Activated T-helper 1 cell treated with anti-CD3 and anti-CD28 coated beads, Interleukin-12 subunit alpha, Interleukin-12 subunit beta, Interleukin-2, Interleukin-4 antibody, amounts not matched to agents 30 ng/mL and 10 ng/mL and 1 ng/mL, durations not matched to agents 14 hours and 24 hours and 36 hours (primary cell): ENCODE measurements at places on chromosomes 7 and 10.
A peak's percentile ranks its signal among the peaks of the same experiment; 100 is the strongest.

DNA sequence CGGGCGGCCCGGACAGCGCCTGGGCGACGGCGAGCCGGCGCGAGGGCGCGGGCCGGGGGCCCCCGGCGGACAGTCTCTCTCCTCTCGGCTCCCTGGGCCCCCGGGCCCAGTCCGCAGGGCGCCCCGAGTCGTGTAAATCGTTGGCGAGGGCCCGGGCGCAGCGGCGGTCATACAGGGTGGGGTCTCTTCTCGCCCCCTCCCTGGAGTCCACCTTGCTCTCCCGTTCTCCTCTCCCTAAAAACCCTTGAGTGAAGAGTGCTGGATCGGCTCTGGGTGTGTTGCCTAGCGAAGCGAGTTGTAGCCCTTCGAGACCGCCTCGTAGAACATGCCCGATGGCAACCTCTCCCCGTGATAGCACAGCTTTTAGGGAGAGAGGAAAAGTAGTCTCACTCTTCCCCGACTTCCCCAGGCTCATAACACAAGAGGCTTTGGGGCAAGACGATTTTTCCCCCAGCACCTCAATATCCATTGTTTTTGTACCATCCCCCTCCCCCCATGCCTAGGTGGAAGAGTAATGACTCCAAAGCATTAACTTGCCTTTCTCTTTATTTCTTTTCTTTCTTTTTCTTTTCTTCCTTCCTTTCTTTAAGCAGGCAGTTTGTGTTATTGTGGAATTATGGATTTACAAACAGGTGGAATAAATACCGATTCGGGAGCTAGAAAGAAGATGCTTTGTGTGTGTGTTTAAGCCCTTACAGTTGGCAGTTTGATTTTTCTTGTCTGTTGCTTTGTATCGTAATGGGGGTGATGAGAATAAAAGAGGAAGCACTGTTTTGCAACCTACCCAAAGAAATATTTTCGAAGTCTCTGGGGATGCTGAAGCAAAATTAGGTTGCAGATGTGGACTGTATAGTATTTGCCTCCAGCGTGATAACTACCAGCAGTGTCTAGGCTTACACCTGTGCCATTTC lies 822 bp downstream of the SHOC2 start:
- DNase-seq, result peak; percentile 18

DNA sequence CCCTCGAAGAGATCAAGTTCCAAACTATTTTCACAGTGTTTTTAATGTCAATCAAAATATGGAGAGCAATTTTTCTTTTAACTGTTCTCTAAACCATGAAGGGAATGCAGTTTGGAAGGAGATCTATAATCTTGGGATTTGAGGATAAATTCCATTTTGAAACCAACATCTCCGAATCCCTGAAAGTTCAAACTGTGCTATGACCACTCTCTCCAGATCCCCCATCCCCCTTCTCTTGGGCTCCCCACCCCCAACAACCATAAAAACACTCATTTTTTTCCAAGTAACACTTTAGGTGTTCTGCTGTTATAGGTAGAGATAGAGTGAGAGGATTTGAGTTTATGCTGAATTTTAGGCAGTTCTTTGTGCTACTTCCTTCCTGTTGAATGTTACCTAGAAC lies 1.7 kb downstream of the CALD1 start:
- no peak for DNase-seq

DNA sequence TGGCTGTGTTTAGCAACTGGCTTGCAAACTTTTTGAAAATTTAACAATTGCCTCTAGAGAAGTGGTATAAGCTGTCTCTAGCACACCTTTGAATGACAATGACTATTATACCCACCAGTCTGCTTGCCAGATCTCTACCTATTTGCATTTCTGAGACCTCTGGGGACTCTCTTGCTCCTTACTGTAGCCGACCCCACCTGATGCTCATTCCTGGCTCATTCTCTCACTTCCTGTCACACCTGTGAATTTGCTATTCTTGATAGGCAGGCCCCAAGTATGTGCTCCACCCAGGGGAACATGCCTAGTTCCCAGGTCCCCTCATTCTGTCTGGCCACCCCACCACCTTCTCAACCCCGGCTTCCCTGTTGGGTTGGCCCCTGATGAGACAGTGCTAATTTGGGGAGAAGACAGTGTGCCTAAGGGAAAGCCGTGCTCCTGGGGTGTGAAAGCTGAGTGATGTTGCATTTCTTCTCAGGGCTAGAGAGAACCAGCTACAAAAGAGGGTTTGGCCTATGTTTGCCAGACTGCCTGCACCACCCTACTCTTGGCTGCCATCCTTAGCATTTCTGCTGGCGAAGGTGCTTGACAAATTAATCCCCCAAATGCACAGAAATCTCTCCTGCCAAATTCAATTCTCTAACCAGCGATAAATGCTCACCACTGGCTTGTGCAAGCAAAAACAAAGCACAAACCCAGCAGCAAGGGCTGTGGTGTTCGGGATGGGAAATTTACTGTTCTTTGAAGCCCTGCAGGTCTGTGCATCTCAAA lies 138.2 kb downstream of the RPS24 start:
- no peak for DNase-seq

- DNase-seq, result no peak
These were observed 1018.2 kb upstream of the KCND2 start for GRCh38 chr7:119254742-119255141.

DNA sequence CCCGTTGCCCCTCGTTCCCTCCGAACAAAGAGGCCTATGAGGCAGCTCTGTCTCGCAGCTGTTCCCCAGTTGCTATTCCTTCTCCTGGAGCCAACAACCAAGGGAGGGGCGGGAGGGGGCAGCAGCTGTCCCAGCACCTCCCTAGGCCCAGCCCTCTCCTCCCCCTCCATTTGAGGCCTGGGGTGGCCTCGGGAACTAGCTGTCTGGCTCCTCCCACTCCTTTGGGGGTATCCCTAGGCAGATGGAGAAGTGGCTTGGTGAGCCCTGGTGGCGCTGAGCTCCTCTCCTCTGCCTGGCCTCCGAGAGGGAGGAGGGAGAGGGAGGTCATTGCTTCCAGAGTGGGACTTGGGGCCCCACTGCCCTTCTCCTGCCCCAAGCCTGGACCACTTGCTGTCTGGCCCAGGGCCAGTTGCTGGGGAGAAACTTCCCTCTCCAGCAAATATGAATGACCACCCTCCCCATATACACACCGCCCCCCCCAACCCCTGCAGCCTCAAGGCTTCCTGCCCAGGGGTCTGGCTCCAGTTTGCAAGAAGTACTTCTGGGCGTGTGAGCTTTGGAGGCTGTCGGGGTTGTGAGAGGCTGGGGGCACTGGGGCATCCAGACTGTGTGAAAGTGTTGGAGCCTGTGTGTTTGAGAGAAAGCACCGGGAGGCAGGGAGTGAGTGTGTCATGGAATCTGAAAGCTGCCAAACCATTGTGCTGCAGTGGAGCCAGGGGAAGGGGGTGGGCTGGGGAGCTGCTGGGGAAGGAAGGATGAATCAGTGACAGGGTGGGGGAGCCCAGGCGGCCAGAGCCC lies 3.1 kb downstream of the FLNC start:
- DNase-seq, result no peak

- DNase-seq, result no peak
These were observed 1.0 kb downstream of the TNS3 start for GRCh38 chr7:47580811-47581331.

GRCh38 chr7:152108359-152108758 lies 82.9 kb downstream of the GALNT11 start:
- no peak for DNase-seq

DNA sequence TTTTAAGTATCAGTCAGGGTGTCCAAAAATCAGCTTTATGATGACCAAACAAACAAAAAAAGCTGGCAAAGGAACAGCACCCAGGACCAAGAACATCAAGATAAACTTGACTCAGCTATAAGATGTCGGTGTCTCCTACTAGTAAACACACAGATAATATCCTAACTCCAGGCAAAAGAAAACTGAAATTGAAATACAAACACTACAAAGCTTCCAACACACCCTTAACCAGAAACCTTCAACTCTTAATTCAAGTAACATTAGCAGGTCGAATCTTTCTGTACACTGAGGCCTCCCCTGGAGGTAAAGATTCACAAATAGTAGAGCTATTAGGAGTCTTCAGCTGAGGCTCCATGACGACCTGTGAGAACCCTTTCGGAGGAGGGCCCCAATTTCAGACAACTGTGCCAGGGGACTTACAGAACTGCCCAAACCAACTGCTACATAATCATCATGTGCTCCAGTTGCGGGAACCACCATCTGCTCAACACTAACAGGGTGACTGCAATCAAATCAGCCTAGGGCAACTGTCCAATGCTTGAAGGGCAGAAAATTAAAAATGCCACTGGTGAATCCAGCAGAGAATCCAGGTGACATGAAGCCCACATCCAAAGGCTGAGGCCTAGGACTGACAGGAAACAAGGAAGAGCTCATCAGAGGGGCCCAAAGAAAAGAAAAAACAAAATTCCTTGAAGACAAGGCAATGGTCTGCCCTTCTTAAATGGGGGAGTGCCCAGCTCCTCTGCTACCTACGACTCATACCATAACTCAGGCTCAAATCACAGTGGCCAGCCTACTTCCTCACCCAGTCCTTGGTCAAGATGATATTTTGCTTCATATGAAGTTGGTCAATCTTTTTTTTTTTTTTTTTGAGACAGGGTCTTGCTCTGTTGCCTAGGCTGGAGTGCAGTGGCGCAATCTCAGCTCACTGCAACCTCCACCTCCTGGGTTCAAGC lies 20.0 kb downstream of the XPNPEP1 start:
- DNase-seq, result no peak

DNA sequence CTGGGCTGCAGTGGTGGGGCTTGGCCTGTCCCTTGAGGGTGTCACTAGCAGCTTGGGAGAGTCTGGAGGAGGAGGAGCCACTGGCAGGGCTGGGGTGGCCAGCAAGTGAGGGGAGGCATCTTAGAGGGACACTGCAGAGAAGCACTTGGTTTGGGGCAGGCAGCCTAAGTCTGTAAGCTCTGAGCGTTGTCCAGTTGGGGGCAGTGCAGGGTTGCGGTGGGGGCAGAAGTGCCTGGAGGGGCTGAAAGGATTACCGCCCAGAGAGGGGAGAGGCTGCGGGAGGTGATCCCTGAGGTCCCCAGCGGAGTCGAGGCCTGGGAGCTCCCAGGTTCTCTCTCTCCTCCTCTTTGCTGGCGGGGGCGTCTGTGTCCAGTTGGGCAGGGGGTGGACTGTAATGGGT lies 7.4 kb downstream of the ADCYAP1R1 start:
- DNase-seq, result no peak

DNA sequence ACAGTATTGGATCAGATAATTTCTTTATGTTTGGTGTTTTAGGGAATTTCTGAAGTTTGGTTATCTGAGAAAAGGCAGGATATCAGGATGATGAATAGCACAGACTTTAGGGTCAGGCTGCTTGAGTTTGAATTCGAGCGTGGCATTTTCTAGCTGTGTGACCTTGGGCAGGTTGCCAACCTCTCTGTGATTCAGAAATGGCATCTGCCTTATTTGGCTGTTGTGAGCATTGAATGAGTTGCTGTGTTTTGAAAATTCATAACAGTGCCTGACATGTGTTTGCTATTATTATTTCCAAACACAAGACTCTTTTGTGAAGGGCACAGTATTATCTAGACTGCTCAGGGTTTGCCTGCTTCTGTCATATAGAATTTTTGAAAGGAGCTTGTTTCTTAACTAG lies 66.9 kb downstream of the NXPH1 start:
- DNase-seq, result no peak

- DNase-seq, result peak; percentile 80
These were observed 123.1 kb upstream of the ADO start for GRCh38 chr10:62681211-62681940.

GRCh38 chr7:108415821-108416536 lies 40.3 kb downstream of the NRCAM start:
- DNase-seq, result no peak

- DNase-seq, result no peak
These were observed 157.1 kb upstream of the CHST15 start for GRCh38 chr10:124250506-124250905.

DNA sequence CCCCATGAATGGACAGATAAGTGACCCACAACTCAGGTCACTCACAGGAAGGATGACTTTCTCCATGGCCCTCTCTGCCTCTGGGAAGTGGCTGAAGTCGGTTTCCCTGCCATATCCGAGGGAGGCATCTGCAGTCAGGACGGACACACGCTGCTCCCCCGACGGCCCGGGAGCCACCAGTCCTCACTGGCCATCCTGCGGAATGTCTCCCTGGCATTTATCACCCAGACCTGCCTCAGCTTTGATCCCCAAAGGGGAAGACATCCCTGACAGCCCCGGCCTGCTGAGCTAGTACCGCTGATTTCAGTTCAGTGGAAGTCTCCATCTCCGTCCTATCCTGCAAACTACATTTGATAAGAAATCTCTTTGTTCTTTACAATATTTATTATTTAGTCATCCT lies 339.5 kb upstream of the MKI67 start:
- no peak for DNase-seq

- DNase-seq, result no peak
These were observed 180.7 kb upstream of the MKI67 start for GRCh38 chr10:128306966-128307365.

- DNase-seq, result no peak
These were observed 23.1 kb upstream of the PIK3CG start for GRCh38 chr7:106841896-106842390.

DNA sequence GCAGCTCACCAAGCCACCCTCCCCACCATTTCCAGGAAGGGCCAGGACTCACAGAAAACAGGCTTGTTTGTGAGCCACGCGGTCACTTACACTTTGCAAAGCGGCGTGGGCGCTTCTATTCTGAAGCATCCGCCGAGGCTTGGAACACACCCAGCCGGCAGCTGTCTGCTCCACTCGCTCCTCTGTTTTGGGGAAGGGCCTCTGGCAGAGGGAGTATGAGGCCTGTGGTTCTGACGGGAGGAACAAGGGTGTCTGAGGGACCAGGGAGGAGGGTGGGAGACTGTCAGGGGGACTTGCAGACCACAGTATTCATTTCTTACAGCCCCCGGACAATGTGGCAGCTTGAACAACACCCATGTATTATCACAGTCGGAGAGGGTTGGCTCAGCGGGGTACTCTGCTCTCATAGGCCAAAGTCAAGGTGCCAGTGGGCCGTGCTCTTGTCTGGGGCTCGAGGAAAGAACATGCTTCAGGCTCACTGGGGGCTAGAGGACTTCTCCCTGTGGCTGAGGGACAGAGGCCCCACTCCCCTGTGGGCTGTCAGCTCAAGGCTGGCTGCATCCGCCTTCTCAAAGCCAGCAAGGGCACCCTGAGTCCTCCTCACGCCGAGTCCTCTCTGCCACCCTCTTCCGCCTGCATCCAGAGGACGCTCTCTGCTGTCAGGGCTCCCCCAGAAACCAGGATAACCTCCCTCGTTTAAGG lies 60.4 kb upstream of the FAM20C start:
- DNase-seq, result no peak

DNA sequence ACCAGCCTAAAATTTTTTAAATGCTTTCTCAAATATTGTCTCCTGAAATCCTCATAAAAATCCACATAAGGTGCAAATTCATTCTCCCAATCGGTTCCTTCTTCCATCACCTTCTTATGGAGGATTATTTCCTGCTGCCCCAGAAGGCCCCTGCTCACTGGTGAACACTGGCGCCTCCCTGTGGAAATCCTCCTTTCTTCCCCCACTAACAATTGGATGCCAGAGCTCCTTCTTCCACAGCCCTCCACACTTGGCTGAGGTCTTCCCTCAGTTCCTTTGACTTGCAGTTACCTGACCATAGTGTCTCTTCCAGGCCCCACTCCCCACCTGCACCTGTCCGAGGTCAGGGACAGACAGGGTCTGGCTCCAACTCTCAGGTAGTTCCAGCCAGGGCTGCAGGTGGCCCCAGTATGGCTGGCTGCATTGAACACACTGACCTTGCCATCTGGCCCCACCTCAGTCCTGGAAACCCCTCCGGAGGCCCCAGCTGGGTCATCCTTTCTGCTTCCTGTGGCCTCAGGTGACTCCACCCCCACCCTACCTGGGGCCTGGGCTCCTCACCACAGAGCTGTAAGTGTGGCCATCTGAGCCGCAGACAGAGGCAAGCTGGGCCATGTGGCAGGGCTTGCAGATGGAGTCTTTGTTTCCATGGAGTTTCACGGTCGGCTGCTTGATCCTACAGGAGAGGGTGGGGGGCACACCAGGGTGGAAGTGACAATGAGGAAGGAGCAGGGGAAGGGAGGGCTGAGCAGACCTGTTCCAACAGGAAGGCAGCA lies 18.4 kb downstream of the SPOCK2 start:
- no peak for DNase-seq
